Stimulated activated CD4-positive, alpha-beta T cell treated with anti-CD3 and anti-CD28 coated beads, Interleukin-4, amount 100 ng/mL, for 1 hour (primary cell): ENCODE measurements at places on chromosomes 3 and 15.

DNA sequence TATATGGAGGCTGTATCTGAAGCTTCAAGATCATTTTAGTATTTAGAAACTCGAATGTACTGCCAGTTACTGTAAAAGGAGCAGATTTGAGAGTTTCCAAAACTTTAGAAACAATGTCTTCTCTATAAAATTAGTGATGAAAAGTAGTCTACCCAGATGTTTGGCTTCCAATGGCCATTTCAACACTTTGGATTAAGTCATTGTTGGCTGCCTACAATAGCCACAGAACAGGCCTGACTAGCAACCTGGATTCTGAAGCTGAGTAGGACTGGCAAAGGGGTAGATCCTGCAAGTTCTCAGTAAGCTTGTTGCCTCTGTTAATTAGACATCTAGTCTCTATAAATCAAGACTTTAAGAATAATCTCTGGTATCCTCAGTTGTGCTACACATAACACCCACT is 239.0 kb upstream of the KCNMB2 start:
- no peak for DNase-seq

DNA sequence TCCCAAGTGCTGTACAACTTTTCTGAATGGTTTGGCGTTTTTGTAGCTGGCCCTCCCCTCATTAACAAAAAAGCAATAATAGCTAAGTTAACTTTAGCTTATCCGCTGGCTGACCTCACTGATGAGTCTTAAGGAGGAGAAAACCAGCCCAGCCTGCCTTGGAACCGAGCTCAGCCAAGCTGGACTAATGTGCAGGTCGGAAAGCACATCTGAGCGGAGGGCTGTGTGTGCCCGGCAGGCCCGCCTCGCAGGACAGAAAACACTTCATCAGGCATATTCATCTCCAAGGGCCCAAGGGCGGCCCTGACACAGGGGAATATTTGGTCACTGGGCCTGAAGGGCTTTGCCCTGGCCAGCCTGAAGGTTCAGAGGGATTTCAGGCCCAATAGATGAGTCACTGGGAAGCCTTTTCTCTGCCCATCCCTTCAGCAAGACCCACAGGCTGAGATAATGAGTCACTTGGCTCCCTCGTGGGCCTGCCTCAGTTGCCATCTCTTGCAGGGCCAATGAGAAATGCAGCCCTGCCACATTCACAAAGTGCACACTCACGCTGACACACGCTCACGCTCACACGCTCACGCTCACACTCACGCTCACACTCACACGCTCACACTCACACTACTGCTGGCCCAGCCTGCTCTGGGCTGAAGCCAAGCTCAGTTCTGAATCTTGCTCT is 75.1 kb downstream of the SLC12A8 start:
- DNase-seq: no peak

DNA sequence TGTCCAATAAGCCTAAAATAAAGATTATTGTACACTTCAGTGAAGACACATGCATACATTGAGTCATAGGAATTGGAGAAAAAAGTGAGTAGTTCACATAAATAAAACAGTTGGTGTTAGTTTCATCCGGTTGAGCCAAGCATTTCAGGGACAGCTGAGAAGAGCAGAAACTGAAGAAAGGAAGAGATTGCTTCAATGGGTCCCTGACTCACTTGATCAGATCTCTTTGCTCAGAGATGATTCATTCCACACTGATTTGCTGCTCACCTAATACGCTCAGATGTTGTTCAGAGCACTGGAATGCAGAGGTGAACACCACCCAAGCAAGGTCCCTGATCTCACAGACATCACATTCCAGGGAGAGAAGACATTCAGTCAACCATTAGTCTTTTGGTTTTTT is 93.7 kb downstream of the RAD18 start:
- DNase-seq: no peak

DNA sequence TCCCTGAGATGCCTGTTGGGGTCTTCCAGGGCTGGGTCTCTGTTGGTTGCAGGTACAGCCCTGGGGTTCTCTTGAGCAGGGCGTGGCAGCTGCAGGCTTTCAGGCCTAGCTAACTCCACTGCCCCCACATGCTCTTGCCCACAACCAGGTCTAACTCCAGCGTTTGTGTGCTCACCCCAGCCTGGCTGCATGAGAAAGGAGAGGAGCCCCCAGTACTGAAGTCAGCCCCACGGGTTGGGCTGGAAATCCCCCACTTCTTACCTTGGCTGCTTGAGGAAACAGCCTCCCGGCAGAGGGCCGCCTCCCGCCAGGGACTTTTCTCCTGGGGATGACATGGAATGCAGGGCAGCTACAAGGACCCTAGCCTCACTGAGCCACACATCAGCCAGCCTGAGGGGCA is 16.7 kb upstream of the DLL4 start:
- DNase-seq: no peak

DNA sequence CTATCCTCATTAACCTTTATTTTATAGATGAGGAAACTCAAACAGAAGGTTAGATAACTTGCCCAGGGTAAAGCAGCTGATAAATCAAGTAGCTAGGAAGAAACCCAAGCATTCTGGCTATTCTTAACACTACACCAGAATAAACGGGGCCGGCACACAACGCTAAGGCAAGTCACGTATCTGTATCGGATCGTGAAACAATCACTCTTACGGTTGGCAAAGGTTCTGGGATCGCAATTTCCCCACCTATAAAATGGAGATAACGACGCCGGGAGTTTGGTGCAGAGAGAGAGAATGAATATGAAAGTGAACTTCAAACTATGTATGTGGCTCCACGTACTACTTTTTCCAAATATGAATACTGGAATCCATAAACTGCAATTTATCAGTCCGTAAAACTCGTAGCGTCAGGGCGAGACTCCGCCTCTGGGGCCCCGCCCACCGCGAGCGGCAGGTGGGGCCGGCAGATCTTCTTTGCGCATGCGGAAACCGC is 252 bp upstream of the ARMC8 start:
- DNase-seq: peak; percentile 89

DNA sequence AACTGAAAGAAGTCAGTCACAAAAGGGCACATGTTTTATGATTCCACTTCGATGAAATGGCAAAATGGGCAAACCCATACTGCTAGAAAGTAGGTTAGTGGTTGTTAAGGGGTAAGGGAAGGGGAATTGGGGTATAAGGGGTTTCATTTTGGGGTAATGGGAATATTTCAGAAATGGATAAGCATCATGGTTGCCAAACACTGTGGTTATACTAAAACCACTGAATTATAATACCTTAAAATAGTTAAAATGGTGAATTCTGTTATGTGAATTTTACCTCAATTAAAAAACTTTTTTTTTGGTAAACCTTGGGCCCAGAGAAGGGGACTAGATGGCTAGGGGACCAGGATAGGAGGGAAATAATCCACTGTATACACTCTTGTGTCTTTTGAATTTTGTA is 52.3 kb upstream of the BHLHE40 start:
- no peak for DNase-seq

DNA sequence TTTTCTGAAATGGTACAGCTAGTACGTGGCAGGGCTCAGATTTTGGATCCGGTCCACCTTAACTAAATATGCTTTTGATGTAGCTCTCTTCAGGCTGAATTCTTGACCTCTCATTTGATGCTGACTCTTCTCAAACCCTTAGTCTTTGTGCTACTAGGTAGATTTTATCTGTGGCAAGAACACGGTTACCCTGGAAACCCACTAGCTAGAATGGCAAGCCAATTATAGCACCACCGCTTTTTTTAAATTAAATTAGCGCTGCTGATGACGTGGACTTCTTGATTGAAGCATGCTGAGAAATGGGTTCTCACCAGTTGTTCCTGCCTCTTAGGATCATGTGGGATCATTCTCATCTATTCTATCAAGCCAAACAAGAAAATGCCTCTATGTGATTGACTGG is 421.5 kb downstream of the LPP start:
- no peak for DNase-seq

DNA sequence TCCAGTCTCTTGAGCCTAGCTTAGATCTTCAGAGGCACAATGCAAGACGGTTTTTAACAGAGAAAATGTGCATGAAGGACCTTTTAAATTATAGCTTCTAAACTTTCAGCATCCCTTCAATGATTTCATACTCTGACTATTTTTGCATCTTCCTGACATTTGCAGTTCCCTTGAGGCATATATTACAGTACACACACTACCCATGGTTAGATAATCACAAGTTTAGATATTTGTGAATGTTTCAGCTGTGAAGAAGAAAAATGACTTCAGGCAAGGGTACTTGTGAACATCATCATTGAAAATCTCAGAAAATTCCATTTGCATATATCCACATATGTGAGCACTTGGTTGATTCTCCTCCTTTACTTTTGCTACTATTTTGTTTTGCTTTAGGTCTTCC is 341.5 kb downstream of the ROBO2 start:
- no peak for DNase-seq

GRCh38 chr3:191239407-191240031 is 40.5 kb downstream of the OSTN start:
- DNase-seq: no peak

- no peak for DNase-seq
These were observed 15.5 kb downstream of the MYL3 start for GRCh38 chr3:46847744-46848143.

DNA sequence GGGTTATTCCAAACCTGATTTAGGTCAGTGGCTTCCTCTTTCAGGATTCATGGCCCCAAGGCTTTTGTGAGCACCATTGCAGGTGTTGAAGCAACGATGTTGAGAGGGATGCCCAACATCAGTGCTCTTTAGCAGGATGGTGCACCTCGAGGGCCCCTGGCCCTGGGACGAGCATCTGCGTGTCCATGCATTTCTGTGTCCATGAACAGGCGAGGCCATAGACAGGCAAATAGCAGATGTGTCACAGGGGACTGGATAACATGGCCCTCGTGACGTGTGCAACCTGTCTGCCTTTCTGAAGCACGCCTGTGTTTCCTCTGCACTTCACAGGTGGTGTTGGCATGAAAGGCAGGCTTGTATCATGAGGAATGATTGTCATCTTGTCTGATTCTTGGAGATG is 132.3 kb downstream of the SNRPN start:
- no peak for DNase-seq

GRCh38 chr15:75454471-75455378 is 3.2 kb upstream of the SIN3A start:
- peak; percentile 85 for DNase-seq

GRCh38 chr3:157111518-157111917 is 48.4 kb downstream of the CCNL1 start:
- DNase-seq: no peak

DNA sequence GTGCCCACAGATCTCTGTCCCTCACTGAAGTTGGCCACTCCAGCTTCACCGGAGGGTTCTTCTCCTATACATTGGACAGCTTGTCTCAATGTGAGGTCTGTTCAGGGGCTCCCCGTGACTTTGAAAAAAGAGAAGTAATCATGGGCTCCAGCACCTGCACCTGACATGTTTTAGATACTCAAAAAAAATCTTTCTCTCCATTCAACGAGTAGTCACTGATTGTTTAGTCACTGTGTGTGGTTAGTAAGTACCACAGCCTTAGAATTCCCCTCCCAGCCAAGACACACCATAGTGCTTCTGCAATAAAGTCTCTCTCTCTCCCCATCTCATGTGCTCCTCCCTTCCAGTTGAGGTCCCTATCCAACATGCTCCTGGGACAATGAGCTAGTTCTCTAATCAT is 18.6 kb downstream of the CCR9 start:
- DNase-seq: no peak
